ENCODE measurements at places on chromosomes 1 and 21.

DNA sequence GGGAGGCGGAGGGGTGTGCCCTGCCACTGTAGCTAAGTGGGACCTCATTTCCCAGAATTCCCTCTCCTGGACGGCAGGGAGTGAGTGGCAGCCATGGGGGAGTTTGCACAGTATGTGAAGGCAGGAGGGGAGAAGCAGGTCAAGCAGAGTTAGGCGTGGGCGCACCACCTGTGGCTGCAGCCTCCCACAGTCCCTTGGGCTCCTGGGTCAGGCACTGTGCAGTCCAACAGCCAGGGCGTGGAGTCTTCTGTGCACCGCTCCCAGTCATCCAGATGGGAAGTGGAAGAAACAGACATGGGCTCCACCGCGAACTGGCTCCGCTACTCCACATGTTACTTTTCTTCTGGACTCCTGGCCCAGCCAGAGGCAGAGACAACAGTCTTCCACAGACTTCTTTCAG lies 85.4 kb upstream of the TIAM1 start:
- DNase-seq: no peak

GRCh38 chr1:47784497-47784822 lies 212.7 kb downstream of the TRABD2B start:
- DNase-seq: no peak

DNA sequence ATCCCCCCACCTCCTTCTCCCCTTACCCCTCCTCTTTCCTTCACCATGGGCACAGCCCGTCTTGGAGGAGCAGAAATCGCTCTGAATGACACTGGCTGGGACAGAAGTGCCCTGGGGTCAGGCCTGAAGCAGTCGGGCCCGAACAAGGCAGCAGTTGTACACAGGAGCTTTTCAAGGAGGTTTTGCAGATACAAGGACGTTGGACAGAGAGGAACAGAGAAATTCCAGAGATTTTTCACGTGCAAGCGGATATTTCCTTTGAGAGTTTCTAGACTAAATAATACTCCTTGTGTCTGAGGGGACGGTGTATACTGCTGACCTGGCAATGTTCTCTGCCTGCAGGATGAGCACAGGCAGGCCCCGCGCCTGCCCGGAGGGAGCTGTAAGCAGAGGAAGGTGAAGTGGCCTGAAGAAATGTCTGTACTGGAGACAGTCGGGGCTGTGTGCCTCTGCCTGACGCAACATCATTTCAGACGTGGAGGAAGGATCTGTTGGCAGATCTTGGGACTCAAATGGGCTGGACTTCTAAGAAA lies 95.3 kb upstream of the SLC25A33 start:
- DNase-seq: peak; percentile 56

GRCh38 chr1:55117941-55118340 lies 78.6 kb downstream of the PCSK9 start:
- DNase-seq: no peak

DNA sequence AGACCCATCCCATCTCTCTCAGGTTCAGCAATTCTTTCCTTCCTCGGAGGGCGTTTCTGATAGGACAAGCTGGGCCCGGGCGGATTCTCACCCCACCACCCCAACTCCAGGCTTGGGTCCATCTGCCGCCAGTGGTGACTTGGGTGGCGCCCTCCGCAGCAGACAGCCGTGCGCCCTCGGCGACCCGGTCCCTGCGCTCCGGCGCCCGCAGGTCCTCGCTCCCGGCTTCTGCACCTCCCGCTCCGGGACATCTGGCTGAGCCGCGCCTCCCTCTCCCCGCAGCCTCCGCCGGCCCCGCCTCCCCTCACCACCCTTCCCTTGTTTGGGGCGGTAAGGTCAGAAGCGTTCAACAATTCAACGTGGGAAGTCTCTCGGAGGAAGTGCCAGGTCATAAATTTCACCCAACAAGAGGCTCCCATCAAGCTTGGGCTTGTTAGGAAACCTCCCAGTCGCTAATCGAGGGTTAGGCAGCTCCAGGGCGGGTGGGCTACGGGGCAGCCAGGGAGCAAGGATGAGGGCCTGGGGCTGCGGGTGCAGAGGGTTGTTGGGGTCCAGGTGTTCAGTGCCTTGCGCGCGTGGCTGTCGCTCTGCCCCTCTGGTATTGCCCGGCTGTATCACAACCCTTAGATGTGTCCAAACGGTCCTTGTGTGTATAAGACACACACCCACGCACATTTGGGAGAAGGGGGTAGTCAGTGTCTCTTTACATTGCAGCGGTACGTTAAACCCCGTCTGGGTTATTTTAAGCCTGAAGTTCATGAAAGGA lies 39.8 kb downstream of the OLIG1 start:
- DNase-seq: no peak

- DNase-seq: peak; percentile 77
Observed at GRCh38 chr1:172002725-172003345, 161.5 kb downstream of the DNM3 start.

- DNase-seq: peak; percentile 57
Observed at GRCh38 chr1:19400875-19401534, 84.3 kb downstream of the CAPZB start.

All from astrocyte of the hippocampus (primary cell).